ENCODE measurements at places on chromosomes 4 and X.

DNA sequence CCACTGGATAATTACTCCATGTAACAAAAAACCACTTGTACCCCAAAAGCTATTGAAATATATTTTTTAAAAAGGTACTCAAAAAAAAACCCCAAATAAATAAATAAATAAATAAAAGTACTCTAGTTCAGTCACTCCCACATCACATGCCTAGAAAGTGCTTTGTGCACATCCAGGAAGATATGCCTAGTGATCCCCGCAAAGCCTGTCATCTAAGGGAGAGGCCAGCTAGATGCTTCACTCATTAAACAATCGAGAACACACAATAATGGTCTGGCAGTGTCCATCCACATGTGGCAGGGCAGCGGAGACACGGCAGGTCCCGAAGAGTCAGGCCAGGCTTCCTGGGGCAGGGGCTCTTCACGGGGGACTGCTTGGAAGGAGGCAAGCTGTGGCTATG lies 47.6 kb downstream of the RAB33B start:
- DNase-seq: no peak

DNA sequence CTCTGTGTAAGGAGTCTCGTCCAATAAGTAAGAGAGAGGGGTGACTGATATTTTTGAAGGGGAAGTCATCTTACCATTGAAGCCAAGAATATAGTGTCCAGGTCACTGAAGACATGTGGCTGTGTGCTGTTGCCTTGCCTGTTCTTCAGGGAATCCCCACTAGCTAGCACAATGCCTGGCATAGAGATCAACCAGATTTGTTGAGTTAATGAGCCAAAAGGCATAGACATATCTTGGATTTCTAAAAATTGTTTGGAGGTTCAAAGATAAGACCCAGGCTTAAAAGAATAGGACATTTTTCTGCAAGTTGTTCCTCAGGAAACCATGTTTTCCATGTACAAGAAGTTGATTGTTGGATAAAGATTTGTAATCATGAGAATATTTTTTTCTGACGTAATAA lies 119.3 kb upstream of the DKK2 start:
- DNase-seq: no peak

GRCh38 chr4:119730671-119730950 lies 102.0 kb upstream of the PDE5A start:
- no peak for DNase-seq

DNA sequence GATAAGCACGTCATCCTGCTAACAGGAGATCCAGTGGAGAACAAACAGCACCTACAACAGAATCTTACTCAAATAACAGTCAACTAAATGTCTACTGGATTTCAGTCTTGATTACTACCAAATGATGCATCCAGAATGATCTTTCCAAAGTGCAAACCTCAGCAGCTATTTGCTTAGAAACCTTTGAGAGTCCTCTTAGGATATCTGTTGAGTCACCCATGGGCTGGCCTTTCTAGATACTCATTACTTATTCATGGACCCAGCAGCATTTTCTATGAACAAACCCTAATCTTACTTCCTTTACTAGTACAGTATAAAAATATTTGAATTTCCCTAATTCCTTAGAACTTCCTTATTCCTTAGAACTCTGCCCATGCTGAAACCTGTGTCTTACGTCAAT lies 118.5 kb upstream of the PABPC4L start:
- no peak for DNase-seq

GRCh38 chr4:40769266-40769665 lies 19.5 kb downstream of the NSUN7 start:
- DNase-seq: no peak

GRCh38 chr4:165248102-165248501 lies 40.7 kb downstream of the KLHL2 start:
- DNase-seq: no peak

GRCh38 chr4:76074468-76074867 lies at the start of gene ART3:
ART3 (plus strand) TSS chr4:76074709; CDS start chr4:76075890, 1,181 bp downstream.
- DNase-seq: no peak

- no peak for DNase-seq
Observed at GRCh38 chr4:98474408-98474844, 184.0 kb downstream of the TSPAN5 start.

DNA sequence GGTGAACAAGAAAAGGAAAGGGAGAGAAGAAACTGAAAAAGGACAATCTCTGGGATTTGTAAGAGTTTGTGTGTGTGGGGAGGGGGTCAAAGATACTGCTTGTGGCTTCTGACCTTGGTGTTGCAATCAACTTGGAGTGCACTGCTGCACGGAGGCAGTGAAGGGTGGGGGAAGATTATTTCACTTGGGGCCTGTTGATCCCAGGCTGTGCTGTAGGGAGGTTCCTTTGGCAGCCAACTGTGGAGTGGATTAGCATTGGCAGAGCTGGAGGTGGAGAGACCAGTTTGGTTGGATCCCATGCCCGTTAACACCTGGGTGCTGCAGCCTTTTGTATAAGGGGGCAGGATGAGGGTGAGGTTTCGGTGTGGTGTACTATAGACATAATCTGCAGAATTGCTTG lies 38.2 kb downstream of the AFF1 start:
- DNase-seq: no peak

DNA sequence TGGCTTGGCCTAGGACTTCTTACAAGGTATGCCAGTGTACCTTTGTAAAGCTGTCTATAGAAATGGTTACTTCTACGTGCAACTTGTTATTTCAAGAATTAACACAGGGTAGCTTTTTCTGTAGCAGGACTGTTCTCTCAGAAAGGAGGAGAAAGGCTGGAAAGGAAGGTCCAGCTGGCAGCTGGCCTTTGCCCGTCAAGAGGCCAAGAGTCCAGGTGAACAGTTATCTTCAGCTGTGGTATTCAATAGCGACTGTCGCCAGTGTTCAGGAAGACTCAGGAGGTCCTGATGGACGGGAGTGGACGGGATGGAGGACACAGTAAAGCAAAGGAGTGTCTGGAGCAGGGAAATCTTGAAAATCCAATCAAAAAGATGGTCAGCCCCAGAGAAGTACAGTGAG lies 4.7 kb downstream of the CYP4V2 start:
- DNase-seq: no peak

- no peak for DNase-seq
Observed at GRCh38 chr4:99950913-99951254, 809 bp upstream of the H2AZ1 start.

DNA sequence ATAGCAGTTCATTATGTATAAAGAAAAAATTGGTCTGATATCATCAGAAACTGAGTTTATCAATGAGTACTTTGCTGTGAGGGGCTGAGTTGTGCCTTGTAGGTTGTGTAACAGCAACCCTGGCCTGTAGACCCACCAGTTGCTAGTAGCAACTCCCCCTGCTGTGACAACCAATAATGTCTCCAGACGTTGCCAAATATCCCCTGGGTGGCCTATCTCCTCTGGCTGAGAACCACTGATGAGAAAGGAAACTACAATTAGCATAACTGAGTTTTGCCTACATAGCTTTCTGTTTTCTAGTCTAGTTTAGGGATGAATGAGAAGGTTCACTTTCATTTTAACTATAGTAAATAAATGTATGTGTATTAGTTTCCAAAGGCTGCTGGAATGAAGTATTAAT lies 234.1 kb downstream of the CPE start:
- DNase-seq: no peak

- DNase-seq: no peak
Observed at GRCh38 chr4:118994030-118994429, 105.4 kb downstream of the SYNPO2 start.

- no peak for DNase-seq
Observed at GRCh38 chrX:44843753-44844152, at the start of gene DUSP21. DUSP21 (plus strand) TSS chrX:44844021; CDS start chrX:44844133, 112 bp downstream.

DNA sequence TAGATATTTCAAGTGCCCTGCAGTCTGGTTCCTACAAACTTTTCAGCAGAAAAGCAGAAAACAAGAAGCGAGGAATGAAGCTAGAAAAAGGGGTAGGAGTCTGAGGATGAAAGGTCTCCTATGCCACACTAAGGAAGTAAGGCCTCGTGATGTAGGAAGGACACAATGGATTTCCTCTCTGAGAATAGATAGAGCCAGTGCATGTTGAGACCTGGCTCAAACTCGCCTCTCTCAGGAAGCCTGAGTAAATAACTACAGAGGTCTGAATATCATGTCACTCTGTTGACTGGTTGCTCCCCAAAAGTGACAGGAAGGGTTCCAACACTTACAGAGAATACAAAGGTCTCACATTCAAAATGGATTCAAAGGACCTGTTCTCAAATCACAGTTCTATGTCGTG lies 93.3 kb downstream of the GRIA3 start:
- no peak for DNase-seq

GRCh38 chr4:92970996-92971395 lies 667.2 kb downstream of the GRID2 start:
- DNase-seq: no peak

DNA sequence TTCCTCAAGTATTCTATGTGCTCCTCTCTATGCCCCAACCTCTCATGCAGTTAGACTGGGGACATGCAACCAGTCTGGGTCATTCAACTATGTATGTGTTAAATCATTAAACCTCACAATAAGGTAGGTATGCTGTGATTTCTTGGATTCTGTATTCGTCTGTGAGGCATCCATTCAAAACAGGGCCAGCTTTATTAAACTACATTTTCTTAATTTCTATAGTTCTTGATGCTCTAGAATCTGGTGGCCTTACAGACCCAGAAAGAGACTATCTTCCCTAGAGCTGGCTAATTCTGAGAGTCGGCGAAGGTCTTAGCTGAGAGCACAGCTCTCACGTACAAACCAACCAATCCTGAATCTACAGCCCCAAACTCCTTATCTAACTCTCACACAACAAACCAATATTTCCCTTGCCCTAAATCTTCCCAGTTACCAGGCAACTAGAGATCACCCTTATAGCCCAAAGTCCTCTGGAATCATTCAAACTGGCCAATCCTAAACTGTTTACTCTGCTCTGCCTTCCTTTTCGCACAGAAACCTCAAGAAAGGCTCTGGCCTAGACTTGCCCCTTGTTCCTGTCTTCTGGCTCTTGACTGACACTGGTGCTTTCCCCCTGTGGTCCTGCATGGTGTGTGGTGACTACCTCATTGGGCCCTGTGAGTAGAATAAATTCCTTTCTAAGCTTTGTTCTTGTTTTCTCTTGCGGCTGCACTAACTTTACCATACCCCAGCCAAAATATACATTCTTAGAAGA lies 203.5 kb upstream of the TET2 start:
- DNase-seq: no peak

DNA sequence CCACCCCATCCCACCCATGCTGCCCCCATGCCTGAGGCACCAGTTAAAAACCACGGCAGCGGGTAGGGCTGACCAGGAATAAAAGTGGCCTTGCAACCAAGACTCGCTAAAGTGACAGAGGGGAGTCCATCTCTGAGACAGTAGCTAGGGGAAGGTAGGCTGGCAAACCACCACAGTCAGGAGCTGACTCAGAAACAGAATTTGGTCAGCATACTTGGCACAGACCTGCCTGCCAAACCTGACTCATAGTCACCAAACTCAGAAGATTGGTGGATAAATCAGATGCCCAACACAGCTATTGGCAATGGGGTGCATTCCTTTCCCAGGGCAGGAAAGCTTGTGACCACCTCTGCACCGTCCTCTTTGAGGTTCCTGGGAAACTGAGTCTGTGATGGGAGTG lies 193.8 kb downstream of the BCOR start:
- no peak for DNase-seq

DNA sequence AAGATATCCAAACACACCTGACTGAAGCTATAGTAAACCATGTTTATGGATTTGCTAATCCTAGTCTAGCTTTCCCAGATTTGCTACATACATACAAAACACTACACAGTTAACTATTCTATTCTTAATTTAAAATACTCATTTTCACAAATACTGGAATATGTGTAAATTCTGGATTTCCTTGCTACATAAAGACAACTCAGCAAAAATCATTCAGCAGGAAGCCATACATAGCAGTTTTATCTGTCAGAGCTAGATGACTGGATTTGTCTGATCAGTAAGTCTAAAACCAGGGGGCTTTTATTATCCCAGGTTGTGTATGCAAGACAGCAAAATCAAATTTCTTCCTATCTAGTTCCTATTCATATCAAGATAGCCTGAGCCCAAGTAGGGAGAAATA lies 98.1 kb downstream of the CNOT6L start:
- no peak for DNase-seq

DNA sequence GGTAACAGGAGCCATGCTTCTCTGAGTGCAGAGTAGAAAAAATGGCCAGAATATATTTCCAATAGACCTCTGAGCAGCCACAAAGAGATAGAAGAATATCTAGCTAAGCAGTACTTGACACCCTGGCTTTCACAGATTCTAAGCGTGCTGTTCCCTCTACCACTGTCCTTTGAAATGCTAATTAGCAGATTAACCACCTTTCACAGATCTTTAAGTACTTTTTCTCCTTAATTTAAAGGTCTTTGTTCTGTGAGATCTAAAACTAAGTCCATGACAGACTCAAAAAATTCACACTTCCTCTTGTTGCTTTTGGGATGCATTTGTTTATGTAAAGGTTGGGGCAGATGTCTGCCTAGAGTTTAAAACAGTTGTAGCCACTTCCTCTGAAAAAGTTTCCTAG lies 28.3 kb upstream of the MAGEC2 start:
- no peak for DNase-seq

GRCh38 chr4:168449719-168450452 lies 30.4 kb downstream of the DDX60L start:
- no peak for DNase-seq

DNA sequence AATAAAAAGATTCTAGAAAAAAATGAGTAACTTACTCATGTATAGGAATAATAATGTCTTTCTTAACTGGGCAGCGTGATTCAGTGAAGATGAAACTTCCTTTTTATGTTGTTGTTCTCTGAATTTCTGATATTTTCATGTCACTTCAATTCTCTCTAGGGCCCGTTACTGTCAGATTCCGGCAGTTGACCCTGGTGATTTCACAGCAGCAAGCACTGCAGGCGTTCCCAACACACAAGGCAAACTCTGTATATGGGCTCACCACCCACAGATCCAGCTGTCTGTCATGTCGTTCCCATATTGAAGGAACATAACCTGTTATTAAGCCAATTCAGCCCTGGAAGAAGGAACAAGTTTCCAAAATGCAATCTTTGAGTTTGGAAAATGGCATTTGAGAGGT lies 288.3 kb upstream of the GALNTL6 start:
- DNase-seq: no peak

GRCh38 chr4:188941524-188942119 lies 802.4 kb downstream of the TRIML1 start:
- DNase-seq: peak; percentile 6

- DNase-seq: no peak
Observed at GRCh38 chr4:16122308-16122711, 38.5 kb upstream of the PROM1 start.

DNA sequence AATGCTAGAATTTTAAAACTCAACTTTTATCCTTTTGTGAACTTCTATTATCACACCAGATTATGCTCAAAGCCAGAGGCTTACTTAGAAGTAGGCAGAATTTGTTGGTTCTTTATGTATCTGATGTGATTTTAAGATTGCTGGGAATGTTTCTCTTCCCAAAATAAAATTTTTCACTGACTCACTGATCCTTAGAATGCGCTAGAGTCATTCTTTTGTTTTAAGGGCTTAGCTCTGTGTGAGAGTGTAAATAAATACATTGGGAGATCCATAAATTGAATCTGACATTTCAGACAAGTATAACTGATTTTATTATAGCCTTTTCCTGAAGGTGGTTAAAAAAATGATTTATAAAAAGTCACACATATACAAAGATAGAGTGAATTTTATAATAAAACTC lies 101.3 kb downstream of the LARP1B start:
- DNase-seq: no peak

- DNase-seq: no peak
Observed at GRCh38 chr4:17152941-17153540, 254.6 kb upstream of the LDB2 start.

Data from GOT3 (cell line).